ENCODE measurements at places on chromosomes 12 and 14. TPM values are rescaled to one million over a fixed set of nuclear protein-coding genes. Genes with fewer than 3 reads are reported as not detected.
A peak's percentile ranks its signal among the peaks of the same experiment; 100 is the strongest.

GRCh38 chr14:23025151-23025814, 9.4 kb downstream of the PSMB5 start:
- DNase-seq, result no peak

GRCh38 chr12:115882936-115883335, 394.6 kb downstream of the MED13L start:
- DNase-seq, result no peak

TBX3 gene
- total RNA-seq, result 251 TPM

PHETA1 gene
- total RNA-seq, result 7.5 TPM

OR10AD1 gene
- not detected for total RNA-seq

DNA sequence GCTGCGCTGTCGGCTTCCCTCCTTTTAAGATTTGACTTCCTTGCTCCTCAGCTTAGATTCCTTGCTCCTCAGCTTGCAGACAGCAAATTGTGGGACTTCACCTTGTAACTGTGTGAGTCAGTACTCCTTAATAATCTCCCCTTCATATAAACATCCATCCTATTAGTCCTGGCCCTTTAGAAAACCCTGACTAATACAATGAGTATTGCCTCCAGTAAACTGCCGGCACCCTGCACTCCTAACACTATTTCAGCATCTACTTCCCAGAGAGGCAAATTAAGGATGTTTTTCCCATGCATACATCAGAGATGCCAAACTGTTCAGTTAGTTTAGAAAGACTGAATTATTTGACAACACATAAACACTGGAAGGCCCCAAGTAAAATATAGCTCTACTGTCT, 611.3 kb upstream of the TMEM132C start:
- DNase-seq, result no peak

- no peak for DNase-seq
These were observed 47.9 kb upstream of the PLEKHG7 start for GRCh38 chr12:92654929-92655328.

- no peak for DNase-seq
These were observed 42.0 kb downstream of the CALM1 start for GRCh38 chr14:90438841-90439240.

DNA sequence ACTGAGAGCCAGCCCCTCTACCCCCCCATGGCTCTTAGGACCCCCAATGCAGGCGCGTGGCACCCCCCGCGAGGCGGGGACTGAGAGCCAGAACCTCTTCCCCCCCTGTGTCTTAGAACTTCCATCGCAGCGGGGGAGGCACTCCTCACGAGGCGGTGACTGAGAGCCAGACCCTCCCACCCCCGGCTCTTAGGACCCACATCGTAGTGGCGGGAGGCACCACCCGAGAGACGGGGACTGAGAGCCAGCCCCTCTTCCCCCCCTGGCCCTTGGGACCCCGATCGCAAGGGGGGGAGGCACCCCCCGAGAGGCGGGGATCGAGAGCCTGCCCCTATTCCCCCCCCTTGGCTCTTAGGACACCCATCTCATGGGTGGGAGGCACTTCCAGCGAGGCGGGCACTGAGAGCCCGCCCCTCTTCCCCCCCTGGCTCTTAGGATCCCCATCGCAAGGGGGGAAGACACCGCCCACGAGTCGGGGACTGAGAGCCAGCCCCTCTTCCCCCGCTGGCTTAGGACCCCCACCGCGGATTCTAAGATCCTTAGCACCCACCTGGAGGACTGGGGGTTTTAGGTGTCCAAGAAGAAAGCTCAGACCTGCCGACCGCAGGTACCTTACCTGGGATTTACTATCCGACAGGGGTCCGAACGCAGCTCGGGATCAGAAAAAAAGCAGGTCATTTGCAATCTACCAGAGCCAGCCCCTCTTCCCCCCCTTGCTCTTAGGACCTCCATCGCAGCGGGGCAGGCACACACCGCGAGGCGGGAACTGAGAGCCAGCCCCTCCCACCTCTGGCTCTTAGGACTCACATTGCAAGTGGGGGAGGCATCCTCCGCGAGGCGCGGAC, 44.9 kb downstream of the DDX11 start:
- no peak for DNase-seq

GRCh38 chr12:114815026-114815795, 131.2 kb upstream of the TBX3 start:
- DNase-seq, result no peak

GRCh38 chr12:96466939-96467751, 22.2 kb upstream of the CFAP54 start:
- no peak for DNase-seq

GRCh38 chr14:73789989-73790581, 61.5 kb upstream of the PTGR2 start:
- peak; percentile 69 for DNase-seq

KRT82 gene
- not detected for total RNA-seq

GRCh38 chr14:31271648-31272047, 64.1 kb upstream of the HECTD1 start:
- DNase-seq, result no peak

- no peak for DNase-seq
These were observed 424.0 kb downstream of the ZFP36L1 start for GRCh38 chr14:68368850-68369249.

DNA sequence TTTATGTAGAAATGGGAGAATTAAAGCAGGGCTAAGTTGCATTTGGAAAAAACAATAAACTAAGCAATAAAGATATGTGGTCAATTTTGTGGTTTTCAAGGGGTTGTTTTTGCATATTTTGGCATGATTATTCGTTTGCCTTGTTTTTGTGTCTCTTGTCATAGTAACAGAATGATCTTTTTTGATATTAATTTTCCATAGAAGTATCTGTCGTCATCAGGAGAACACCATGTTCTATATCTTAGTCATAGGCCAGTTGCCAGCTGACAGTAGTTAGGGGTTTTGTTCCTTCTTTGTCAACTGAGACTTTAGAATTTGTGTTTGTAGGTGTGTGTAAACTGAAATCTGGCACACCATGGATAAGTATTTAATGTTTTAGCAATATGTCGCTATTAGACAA, 1354.8 kb downstream of the LRFN5 start:
- no peak for DNase-seq

DNA sequence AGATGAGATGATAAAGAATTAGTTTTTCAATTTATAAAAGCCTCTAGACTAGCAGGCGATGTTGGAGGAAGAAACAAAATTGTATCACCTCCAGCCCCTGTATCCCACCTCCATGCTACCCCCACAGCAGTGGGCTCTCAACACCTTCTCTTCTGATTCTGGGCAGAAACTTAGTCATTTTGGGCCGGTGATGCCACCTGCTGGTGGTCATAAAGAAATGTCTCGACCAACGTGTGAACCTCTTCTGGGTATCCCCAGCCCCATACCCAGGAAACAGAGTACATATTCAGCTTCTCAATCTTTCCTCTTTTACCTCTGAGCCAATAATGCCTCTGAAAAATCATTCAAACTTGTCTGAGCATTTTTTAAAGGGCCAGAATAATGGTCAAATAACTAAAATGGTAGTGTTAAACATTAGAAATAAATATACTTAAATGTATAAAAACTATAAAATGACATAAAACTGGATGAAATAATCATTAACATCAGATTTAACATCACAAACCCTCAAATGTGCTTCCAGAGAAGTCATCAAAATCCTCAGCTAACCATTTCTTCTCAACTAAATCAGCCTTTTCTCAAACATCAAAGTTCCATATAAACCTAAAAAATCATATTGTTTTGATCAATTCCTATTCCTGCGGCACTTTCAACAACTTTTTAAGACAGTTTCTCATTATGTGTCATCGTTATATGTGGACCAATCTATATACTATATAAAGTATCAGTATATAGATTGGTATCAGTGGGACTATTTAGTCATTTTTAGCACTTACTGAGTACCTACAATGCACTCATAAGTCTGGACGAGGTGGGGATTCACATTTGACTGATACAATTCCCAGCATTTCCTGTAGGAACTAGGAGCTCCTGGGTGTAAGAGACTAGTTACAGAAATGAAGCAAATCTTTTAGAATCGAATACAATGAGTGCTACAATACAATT, 69.4 kb downstream of the ATXN2 start:
- no peak for DNase-seq

GRCh38 chr12:22413592-22413991, 79.1 kb upstream of the ST8SIA1 start:
- no peak for DNase-seq

GRCh38 chr14:65214741-65215140, 112.4 kb upstream of the MAX start:
- no peak for DNase-seq

CATSPERB gene
- total RNA-seq, result 7.3 TPM

PTPRB gene
- 28.6 TPM for total RNA-seq

CEP290 gene
- 24.3 TPM for total RNA-seq
